Mesothelial cell of epicardium (in vitro differentiated cells): ENCODE measurements at places on chromosomes 13 and 19. TPM values are rescaled to one million over a fixed set of nuclear protein-coding genes. Genes with fewer than 3 reads are reported as not detected.
A peak's percentile ranks its signal among the peaks of the same experiment; 100 is the strongest.

GRCh38 chr19:16589917-16590316, 17.7 kb upstream of the SLC35E1 start:
- no peaks in the 10 kb centered on the region for H3K36me3 ChIP-seq
- no peak overlapping the region for H3K4me3 ChIP-seq
- no peak overlapping the region for H3K27ac ChIP-seq
- no peaks in the 10 kb centered on the region for H3K27me3 ChIP-seq
- H3K4me1 ChIP-seq = peaks cover 34% of the 10 kb centered on the region

LGALS14 gene
- 0.71 to 0.92 TPM (median 0.72 TPM) in 3 replicates for total RNA-seq

ZNF573 gene
- 13.0 to 18.1 TPM (median 14.4 TPM) in 3 replicates for total RNA-seq

GRCh38 chr13:59120297-59120843, 1043.4 kb downstream of the DIAPH3 start:
- no peaks in the 10 kb centered on the region for H3K36me3 ChIP-seq
- H3K27ac ChIP-seq = peak overlapping the region; percentile 43
- no peak overlapping the region for H3K4me3 ChIP-seq
- peaks cover 17% of the 10 kb centered on the region for H3K4me1 ChIP-seq

DNA sequence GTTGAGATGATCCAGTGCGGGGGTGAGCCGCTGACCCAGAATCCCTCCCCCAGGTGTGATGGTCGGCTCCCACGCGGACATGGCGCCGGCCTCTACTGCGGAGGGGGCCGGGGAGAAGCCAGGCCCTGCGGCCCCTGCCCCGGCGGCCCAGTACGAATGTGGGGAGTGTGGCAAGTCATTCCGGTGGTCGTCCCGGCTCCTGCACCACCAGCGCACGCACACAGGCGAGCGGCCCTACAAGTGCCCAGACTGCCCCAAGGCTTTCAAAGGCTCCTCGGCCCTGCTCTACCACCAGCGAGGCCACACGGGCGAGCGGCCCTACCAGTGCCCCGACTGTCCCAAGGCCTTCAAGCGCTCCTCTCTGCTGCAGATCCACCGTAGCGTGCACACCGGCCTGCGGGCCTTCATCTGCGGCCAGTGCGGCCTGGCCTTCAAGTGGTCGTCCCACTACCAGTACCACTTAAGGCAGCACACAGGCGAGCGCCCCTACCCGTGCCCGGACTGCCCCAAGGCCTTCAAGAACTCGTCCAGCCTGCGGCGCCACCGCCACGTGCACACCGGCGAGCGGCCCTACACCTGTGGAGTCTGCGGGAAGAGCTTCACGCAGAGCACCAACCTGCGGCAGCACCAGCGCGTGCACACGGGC, 3.7 kb upstream of the NAT14 start:
- no peak overlapping the region for H3K27ac ChIP-seq
- no peak overlapping the region for H3K4me3 ChIP-seq
- no peak for DNase-seq
- H3K27me3 ChIP-seq = no peaks in the 10 kb centered on the region
- H3K36me3 ChIP-seq = no peaks in the 10 kb centered on the region

- H3K27me3 ChIP-seq = no peaks in the 10 kb centered on the region
- H3K4me1 ChIP-seq = peaks cover 34% of the 10 kb centered on the region
- peaks cover 11% of the 10 kb centered on the region for H3K36me3 ChIP-seq
- H3K27ac ChIP-seq = peak overlapping the region; percentile 100
- DNase-seq = no peak
- H3K4me3 ChIP-seq = peak overlapping the region; percentile 92
Measured at GRCh38 chr13:27250833-27251165, 559 bp upstream of the RPL21 start.
